ENCODE measurements at places on chromosomes 1 and 21.

GRCh38 chr21:17527711-17528110 lies 14.9 kb downstream of the CXADR start:
- no peak for DNase-seq

DNA sequence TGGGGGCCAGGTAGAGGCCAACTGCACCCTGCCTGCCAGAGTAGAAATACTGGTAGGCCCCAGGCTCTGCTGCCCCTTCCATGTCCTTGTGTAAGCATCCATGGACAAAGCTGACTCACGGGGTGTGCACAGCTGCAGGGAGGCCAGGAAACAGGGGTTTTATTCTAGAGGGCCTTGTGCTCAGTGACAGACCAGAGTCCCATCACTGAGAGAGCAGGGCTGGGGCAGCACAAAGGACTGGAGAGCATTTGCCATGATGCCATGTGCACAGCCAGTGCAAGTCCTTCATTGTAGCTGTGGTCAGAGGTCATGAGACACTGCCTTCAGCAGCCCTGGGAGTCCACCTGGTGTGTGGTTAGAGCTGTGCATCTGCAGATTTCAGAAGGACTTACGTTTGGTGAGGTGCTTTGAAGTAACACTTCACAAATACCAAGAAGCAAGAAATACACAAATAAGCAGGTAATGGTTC lies 8.1 kb downstream of the ARF1 start:
- DNase-seq: no peak

- DNase-seq: no peak
Measured at GRCh38 chr1:234585330-234586055, 24.5 kb downstream of the IRF2BP2 start.

GRCh38 chr1:234776256-234776875 lies 166.4 kb upstream of the IRF2BP2 start:
- no peak for DNase-seq

DNA sequence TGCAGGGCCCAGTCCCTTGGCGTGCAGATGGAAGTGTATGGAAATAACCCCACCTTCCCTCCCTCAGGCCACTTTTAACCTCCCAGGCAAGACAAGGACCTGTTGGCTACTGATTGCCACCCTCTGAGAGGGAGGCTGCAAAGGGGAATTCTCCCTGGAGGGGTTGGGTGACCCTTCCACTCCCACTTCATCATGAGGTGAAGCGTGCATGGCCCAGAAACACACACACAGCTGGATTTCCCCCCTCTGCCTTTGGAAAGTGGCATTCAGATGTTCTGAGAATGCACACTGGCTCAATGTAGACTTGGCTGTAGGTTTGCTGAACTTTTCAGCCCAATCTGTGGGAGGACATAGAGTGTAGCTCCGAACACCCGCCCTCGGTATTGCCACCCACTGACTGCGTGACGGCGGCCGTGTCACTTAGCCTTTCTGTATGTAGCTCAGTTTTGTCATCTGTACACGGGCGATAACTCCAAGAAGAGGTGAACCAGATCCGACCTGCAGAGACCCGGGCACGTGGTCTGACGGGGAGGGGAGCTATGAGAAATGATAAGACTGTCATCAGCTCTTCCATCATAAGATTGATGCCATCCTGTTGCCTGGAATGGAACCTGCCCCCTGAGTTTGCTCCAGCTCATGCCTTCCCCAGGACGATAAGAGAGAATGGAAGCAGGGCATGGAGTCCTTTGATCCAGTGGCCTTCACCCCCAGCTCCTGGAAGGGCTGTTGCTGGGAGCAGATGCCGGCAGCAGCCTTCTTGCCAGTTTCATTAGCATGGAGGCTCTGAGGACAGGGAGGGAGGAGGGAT lies 19.3 kb downstream of the MIIP start:
- DNase-seq: no peak

DNA sequence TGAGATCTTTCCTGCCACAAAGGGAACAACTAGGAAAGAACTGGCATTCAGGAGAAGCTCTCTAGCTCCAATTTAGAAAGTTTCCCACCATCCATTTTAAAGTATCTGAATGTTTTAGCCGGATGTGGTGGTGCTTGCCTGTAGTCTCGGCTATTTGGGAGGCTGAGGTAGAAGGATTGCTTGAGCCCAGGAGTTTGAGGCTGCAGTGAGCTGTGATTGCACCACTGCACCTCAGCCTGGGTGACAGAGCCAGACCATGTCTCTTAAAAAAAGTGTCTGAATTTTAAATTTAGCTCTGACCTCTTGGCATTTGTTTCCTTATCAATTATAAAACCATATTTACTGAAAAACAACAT lies 67.2 kb downstream of the RPAP2 start:
- no peak for DNase-seq

DNA sequence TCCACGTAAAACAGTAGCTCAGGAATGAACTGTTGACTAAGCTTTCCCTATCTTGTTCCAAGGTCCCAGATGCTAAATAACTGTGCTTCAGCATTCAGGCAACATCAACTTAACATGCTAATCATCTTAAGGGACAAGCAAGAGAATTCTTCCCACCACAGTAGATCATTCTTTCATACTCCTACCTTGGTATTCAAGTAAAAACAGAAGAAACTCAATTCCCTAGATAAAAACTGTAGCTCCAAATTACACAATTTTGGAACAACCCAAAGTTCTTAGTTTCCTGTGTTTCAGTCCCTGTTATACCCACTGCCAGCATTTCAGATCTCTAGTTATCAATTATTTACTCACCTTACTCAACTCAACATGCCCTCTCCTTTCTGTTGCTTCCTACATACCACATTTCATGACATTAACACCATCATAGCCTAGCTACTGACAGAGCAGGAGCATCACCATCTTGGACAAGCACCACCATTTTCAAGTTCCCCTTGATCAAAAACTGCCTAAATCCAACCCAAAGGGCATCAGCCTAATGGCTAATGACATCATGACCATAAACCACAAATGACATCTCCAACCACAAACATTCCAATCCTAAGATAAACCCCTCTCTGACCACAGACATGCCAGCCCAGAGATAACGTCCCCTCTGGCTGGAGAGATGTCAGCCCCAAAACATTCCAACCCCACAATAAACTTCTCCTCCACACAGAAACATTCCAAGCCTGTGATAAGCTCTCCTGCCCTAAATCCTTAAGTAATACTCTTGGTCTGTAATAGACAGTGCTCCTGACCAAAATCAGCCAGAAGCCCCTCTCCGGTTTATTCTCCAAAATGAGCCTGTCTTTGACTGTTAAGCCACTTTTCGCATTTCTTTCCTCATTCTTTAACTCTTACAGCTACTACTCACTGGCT lies 191.2 kb downstream of the RERE start:
- no peak for DNase-seq

GRCh38 chr1:221824909-221825308 lies 83.0 kb upstream of the DUSP10 start:
- DNase-seq: no peak

DNA sequence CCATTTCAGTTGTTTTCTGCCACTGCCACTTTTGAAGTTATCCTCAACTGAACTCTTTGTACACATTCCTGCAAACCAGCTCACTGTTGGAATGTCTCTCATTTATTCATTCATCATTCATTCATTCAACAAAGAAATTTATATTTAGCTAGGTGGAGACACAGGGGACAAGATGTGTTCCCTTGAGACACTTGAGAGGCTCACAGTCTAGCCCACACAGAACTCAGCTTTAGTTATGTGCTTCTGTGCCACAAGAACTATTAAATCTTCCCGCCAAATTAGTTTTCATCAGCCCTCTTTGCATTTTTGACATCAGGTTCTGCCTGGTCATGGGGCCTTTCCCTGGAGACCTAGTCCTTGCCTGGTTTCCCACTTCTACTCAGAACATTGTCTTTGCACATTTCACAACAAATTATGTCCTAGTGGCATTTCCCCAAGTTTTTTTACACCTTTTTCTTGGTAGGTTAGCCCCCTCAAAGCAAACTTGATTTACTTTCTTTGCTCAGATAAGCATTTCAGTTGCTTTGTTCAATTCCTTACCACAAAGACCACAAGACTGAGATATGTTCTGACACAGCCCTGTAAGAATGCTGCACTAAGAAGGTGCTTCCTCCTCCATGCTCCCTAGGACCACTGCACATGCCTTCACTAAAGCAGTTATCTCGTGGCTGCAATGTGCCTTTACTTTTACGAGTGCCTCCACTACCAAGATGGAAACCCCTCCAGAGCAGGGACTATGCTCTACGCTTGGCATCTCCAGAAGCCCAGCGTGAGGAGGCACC lies 31.0 kb downstream of the ILDR2 start:
- no peak for DNase-seq

GRCh38 chr1:66292944-66293343 lies 241.0 kb upstream of the SGIP1 start:
- DNase-seq: no peak

DNA sequence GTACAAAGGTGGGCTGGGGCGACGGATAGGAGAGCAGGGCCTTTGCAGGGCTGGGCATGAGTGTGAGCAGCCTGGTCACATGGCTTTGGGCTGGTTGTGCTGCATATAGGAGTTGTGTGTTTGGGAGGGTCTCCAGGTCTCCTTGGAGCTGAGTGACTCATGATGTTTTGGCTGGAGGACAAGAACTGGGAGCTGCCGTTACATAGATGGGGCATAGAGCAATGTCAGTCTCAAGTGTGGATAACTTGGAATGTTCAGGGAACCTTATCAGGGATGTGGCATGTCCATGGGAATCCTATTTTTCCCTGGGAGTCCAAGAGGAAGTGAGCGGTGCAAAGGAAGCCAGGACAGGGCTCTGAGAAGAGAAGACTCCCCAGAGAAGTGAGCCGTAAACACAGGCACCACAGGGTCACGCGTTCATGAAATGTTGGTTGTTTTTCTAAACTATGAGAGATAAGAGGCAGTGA lies 136.4 kb upstream of the KCNE2 start:
- no peak for DNase-seq

- DNase-seq: no peak
Measured at GRCh38 chr1:90879281-90879680, 142.6 kb downstream of the ZNF644 start.

- no peak for DNase-seq
Measured at GRCh38 chr1:14113841-14114567, 414.0 kb downstream of the PRDM2 start.

DNA sequence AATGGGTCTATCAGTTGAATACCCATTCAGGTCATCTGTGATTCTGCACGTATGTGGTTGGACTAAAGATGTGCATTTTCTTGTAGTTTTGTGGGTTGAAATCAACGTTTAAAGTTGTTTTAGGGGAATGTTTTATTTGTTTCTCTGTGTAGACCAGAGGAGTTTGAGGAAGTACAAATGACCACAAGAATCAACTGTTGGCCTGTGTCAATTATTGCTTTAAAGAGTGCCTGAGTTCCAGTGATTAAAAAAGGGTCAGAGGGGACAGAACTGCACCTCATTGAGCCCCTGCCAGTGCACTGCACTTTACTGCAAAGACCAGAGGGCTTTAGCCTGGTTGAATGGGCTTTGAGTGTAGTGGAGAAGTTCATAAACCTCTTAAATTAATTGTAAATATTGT lies 190.3 kb downstream of the VPS13D start:
- no peak for DNase-seq

DNA sequence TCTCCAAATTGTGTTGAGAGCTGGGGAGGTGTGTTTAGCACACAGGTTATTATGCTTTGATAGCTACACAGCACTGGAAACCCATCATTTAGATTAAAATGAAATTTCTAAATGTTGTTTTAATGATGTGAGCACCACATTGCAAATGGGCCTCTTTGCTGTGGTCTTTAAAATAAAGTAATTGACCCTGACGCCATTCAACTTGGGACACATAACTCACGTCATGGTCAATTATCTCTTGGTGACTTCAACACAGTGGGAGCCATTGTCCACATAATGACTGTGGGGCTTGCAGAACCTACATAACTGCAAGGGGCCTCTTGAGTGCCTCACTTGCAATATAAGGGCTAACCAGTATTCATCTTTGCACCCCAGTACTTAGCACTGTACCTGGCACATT lies 280.4 kb downstream of the HLX start:
- DNase-seq: no peak

DNA sequence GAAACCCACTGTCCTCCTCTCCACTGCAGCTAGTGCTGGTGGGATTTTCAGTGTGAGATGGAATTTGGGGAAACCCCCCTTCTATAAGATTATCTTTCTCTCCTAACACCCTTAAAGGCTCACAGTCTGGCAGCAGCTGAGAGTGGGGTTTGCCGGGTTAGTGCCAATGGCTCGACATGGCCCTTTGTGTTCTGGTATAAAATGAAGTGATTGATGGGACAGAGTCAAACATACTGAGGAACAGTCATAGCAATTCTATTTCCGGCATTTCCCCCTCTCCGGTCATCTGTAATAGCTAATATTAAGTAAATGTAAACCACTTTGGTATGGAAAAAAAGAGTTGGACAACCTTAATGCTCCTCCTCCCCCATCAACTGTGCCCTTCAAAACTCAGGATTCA lies 37.6 kb downstream of the TFF3 start:
- no peak for DNase-seq

- no peak for DNase-seq
Measured at GRCh38 chr1:244052016-244052727, 1.1 kb downstream of the ZBTB18 start.

GRCh38 chr1:92442351-92442750 lies 44.4 kb downstream of the GFI1 start:
- DNase-seq: no peak

DNA sequence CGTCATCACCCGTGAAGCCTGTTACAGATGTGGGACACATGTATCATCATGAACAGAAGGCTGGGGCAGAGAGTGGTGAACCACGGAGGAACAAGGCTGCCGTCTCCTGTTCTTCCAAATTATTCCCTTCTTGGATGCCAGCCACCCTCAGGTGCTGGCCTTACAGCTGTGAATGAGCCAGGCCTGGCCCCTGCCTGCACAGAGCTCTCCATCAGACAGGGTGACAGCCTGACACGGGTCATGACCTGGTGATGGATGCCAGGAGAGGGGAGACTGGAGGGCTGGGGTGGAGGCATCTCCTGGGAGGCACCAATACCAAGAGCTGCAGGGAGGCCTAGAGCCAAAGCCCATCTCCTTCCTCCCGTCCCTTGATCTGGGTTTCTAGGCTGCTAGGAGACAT lies 230.0 kb upstream of the C1orf174 start:
- DNase-seq: no peak

- DNase-seq: no peak
Measured at GRCh38 chr1:227894831-227895451, 52.8 kb downstream of the WNT9A start.

- no peak for DNase-seq
Measured at GRCh38 chr1:120178799-120179756, 2.8 kb upstream of the SEC22B start.

GRCh38 chr1:31183927-31184554 lies 55.6 kb downstream of the NKAIN1 start:
- no peak for DNase-seq

DNA sequence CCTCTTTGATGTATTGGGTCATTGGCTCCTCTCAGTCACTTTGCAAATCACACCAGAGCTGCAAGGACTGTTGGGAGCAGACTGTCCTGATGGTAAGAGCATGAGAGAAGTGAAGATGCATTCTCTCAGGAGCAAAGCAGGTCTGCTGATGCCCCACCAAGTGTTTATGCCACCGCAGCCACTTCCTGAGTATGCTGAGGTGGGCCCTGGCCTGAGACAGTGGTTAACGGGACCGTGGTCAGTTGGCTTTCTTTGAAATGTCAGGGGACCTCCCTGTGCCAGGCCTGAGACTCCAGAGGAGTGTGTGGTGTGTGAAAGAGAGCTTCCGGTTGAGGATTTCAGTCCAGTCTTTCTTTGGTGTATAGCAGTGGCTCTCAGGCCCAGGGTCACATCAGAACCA lies 79.4 kb downstream of the SPATA46 start:
- no peak for DNase-seq

- no peak for DNase-seq
Measured at GRCh38 chr1:114729782-114730181, 13.2 kb upstream of the NRAS start.

GRCh38 chr1:228088586-228089498 lies 6.3 kb downstream of the ARF1 start:
- DNase-seq: no peak
